ENCODE measurements at places on chromosomes 5 and 9. TPM values are rescaled to one million over a fixed set of nuclear protein-coding genes. Genes with fewer than 3 reads are reported as not detected.

The RNF38 gene
- total RNA-seq = 19.0 TPM

The ZNF300 gene
- 3.4 TPM for total RNA-seq

The XRCC4 gene
- total RNA-seq = 9.9 TPM

The FST gene
- 13.3 TPM for total RNA-seq

The CTXN3 gene
- total RNA-seq = not detected

The ZNF879 gene
- 2.0 TPM for total RNA-seq

The MEGF10 gene
- total RNA-seq = 0.15 TPM

The TMEM174 gene
- total RNA-seq = not detected

Measured in mammary microvascular endothelial cell (primary cell).